Activated B cell treated with CpG ODN at 0.5 μM for 24 hours (primary cell): ENCODE measurements at places on chromosomes 3 and 15. TPM values are rescaled to one million over a fixed set of nuclear protein-coding genes. Genes with fewer than 3 reads are reported as not detected.

GRCh38 chr3:23068016-23068728, 135.0 kb upstream of the UBE2E2 start:
- H3K4me1 ChIP-seq, result peaks cover 53% of the 10 kb centered on the region
- no peaks in the 10 kb centered on the region for H3K27me3 ChIP-seq
- H3K4me3 ChIP-seq, result no peak overlapping the region
- no peak overlapping the region for H3K27ac ChIP-seq
- no peak for DNase-seq

GRCh38 chr3:99240700-99241099, 339.2 kb upstream of the DCBLD2 start:
- H3K36me3 ChIP-seq, result no peaks in the 10 kb centered on the region
- no peak overlapping the region for H3K27ac ChIP-seq
- H3K27me3 ChIP-seq, result no peaks in the 10 kb centered on the region

ZBBX gene
- not detected in 2 replicates for total RNA-seq

GRCh38 chr3:42546691-42547213, 35.0 kb downstream of the SEC22C start:
- H3K27ac ChIP-seq, result no peak overlapping the region
- H3K36me3 ChIP-seq, result peaks cover 18% of the 10 kb centered on the region
- no peaks in the 10 kb centered on the region for H3K4me1 ChIP-seq

DNA sequence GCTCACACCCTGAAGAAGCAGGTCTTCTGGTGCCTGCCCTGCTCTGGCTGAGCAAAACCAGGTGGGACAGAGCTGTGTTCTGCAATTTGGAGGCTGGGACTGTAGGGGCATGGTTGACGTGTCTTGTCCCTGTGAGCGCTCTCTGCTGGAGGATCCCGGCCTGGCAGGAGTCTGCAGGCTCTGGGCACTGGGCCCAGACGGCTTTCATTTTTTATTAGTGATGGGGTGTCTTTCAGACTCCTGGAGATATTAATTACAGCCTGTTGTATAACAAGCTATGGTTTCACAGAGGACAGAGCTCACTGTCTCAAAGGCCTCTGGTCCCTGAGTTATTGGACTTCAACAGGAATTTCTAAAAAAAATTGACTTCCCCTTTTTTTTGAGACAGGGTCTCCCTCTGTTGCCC, 29.5 kb upstream of the ZNF710 start:
- H3K4me1 ChIP-seq, result peaks cover 36% of the 10 kb centered on the region
- no peaks in the 10 kb centered on the region for H3K27me3 ChIP-seq
- H3K27ac ChIP-seq, result no peak overlapping the region
- peak; percentile 18 for DNase-seq

TMEM158 gene
- total RNA-seq, result 0.13 TPM in 1 of 2 replicates, not detected in the other

DNA sequence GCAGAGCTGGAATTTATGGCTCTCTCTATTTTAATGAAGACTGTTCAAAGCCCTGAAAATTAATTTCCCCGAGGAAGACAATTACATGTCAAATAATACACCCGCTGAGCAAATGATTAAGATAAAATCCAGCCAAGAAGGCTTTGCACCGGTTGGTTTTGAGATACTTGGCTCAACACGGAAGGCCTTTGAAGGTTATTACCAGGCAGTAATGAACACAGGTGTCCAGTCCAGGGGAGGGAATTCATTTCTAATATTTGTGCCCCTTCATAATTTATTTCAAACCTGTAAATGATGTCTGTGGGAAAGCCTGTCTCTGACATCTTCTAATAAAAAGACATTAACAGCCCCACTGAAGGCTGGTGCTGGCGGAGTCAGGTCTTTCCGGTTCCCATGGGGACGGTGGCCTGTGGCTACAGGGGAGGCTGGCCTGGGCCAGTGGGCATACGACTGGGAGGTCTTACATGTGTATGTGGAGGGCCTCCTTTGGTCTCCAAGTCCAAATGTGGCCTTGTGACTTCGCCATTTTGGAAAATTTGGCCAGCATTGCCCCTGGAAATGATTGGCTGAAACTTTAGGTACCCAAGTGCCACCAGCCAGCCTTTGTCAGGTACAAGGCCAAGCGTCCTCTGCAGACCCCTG, 49.9 kb upstream of the IQSEC1 start:
- H3K4me3 ChIP-seq, result no peak overlapping the region
- H3K27me3 ChIP-seq, result no peaks in the 10 kb centered on the region
- H3K27ac ChIP-seq, result no peak overlapping the region
- H3K4me1 ChIP-seq, result no peaks in the 10 kb centered on the region

NR1I2 gene
- 1.1 and 1.2 TPM in 2 replicates for total RNA-seq

GRCh38 chr3:8546609-8547008, 45.0 kb downstream of the LMCD1 start:
- no peaks in the 10 kb centered on the region for H3K36me3 ChIP-seq
- H3K4me3 ChIP-seq, result no peak overlapping the region
- no peak for DNase-seq

DNA sequence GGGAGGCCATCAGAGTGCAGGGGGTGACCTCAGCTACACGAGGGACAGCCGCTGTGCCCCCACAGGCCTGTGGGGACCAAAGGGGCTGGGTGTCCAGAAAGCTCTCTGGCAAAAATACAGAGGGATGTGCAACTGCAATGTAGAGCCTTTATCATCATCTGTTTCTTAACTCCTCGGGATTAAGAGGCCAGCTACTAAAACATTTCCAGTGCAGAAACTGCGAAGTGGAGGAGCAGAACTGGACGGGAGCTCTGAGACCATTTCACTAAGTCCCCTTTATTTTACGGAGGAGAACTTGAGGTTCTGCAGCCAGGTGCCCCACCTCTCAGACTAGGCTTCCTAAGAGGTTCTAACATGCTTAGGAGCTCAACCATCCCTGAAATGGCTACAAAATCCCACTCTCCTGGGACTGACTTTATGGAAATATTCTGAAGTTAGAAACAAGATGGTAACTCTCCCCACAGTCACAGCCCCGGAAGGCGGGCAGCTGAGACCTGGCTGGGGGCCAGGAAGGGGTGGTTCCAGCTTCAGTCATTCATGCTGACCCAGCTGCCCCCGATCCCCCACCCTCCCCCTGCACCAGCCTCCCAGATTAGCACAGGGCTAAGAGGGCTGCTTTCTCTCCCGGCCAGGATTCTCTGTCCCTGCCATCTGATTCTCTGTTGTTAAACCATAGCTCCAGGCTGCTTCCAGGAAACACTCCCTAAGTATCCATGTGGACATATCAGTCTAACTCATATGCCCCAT, 40.3 kb downstream of the UMPS start:
- H3K27ac ChIP-seq, result no peak overlapping the region
- no peaks in the 10 kb centered on the region for H3K4me1 ChIP-seq
- H3K27me3 ChIP-seq, result peaks cover 27% of the 10 kb centered on the region

FBXW12 gene
- not detected in 2 replicates for total RNA-seq

DNA sequence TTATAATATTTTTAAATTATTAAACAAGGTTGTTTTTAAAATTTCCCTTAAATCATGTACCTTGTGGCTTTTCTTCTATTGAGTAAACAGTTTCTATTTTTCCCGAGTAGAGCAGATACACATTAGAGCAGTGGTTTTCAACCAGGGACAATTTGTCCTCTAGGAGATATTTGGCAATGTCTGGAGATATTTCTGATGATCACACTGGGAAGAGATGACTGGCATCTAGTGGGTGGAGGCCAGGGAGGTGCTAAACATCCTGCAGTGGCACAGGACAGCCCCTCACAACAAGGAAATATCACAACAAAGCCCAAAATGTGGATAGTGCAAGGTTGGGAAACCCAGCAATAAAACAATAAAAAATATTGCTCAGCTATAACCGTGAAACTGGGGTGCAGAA, 113.0 kb upstream of the PTPRG start:
- H3K36me3 ChIP-seq, result no peaks in the 10 kb centered on the region
- no peak for DNase-seq
- no peaks in the 10 kb centered on the region for H3K27me3 ChIP-seq
- no peak overlapping the region for H3K4me3 ChIP-seq
- no peaks in the 10 kb centered on the region for H3K4me1 ChIP-seq

GRCh38 chr3:126052196-126053058, 31.5 kb downstream of the SLC41A3 start:
- peaks cover 25% of the 10 kb centered on the region for H3K4me1 ChIP-seq
- H3K27me3 ChIP-seq, result no peaks in the 10 kb centered on the region
- no peak for DNase-seq
- no peak overlapping the region for H3K27ac ChIP-seq
- H3K4me3 ChIP-seq, result peak overlapping the region; percentile 32

- DNase-seq, result no peak
- peak overlapping the region; percentile 98 for H3K27ac ChIP-seq
- H3K27me3 ChIP-seq, result no peaks in the 10 kb centered on the region
- H3K4me1 ChIP-seq, result peaks cover 90% of the 10 kb centered on the region
These were observed 268.0 kb downstream of the LPP start for GRCh38 chr3:188421836-188422540.

DNA sequence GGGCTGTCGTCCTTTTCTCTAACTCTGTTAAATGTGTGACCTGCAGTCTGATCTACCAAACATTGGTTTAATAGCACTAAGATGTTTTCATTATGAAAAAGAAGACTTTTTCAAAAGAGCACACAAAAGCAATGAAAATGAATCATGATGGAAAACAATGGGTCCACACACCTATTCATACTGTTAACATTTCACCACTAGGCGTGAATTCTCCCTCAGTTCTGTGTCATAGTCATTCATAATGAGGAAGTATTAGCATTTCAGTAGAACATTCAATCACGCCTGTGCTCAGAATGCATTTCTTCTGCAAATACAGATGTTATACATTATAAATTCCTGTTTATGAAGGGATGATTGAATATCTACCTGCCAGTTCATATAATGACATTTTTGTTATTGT, 35.9 kb downstream of the EIF4E3 start:
- H3K4me3 ChIP-seq, result no peak overlapping the region
- no peak for DNase-seq
- H3K36me3 ChIP-seq, result no peaks in the 10 kb centered on the region
- no peaks in the 10 kb centered on the region for H3K27me3 ChIP-seq
- H3K4me1 ChIP-seq, result no peaks in the 10 kb centered on the region
- no peak overlapping the region for H3K27ac ChIP-seq

- no peaks in the 10 kb centered on the region for H3K4me1 ChIP-seq
- no peak overlapping the region for H3K27ac ChIP-seq
These were observed 1.0 kb upstream of the MYL3 start for GRCh38 chr3:46864061-46864881.

- no peaks in the 10 kb centered on the region for H3K36me3 ChIP-seq
- no peaks in the 10 kb centered on the region for H3K27me3 ChIP-seq
- H3K4me3 ChIP-seq, result no peak overlapping the region
These were observed 216.8 kb upstream of the CD96 start for GRCh38 chr3:111325160-111325718.

- no peak overlapping the region for H3K27ac ChIP-seq
- no peaks in the 10 kb centered on the region for H3K27me3 ChIP-seq
- no peak for DNase-seq
- H3K4me3 ChIP-seq, result no peak overlapping the region
- H3K36me3 ChIP-seq, result no peaks in the 10 kb centered on the region
- H3K4me1 ChIP-seq, result no peaks in the 10 kb centered on the region
These were observed 133.2 kb downstream of the ARPP21 start for GRCh38 chr3:35772381-35773015.

DNA sequence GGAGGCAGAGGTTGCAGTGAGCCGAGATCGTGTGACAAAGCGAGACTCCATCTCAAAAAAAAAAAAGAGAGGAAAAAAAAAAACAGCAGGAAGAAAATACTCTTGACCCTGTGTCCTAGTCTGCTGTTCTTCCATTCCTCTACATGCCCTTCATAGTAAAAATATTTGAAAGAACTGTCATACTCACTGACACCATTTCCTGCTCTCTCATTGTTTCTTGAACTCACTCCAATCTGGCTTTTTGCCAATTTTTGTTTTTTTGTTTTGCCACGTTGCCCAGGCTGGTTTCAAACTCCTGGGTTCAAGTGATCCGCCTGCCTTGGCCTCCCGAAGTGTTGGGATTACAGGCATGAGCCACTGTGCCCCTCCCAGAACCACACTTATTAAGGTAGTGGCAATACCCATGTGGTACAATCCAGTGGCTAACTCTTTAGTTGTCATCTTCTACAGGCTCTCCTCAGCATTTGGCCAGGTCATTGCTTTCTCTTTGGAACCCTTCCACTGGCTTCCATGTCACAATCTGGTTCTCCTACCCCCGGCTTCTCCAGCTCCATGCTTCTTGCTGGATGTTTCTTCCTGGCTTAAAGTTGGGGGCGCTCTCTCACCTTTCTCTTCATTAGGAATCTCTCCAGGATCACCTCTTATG, 238.2 kb upstream of the C2CD4B start:
- H3K27ac ChIP-seq, result no peak overlapping the region
- H3K27me3 ChIP-seq, result peaks cover 18% of the 10 kb centered on the region
- DNase-seq, result no peak
- H3K36me3 ChIP-seq, result no peaks in the 10 kb centered on the region
- H3K4me1 ChIP-seq, result no peaks in the 10 kb centered on the region
- no peak overlapping the region for H3K4me3 ChIP-seq

GNB4 gene
- 18.0 and 22.7 TPM in 2 replicates for total RNA-seq

SGO1 gene
- total RNA-seq, result 5.9 and 7.2 TPM in 2 replicates

- H3K4me3 ChIP-seq, result no peak overlapping the region
- no peaks in the 10 kb centered on the region for H3K36me3 ChIP-seq
- H3K27me3 ChIP-seq, result peaks cover 4% of the 10 kb centered on the region
- DNase-seq, result no peak
These were observed 13.4 kb downstream of the TMEM207 start for GRCh38 chr3:190436331-190436730.

TM6SF1 gene
- total RNA-seq, result 3.9 and 4.1 TPM in 2 replicates

DNA sequence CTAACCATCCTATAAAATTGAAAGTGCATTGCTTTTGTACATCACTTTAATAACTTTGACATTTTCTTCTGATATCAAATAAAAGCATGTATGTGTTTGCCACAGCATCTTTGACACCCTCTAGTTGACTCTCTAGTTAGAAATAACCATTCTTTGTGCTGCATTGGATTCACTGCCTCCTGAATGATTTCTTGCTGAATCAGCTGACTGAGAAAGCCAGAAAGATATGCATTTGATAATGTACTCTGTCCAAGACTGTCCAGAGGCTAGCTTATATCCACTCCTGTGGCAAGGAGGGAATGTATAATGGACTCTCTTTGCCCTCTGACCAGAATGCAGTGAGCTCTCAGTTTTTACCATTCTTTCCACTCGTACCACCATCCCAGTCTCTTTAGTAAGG, 6.2 kb downstream of the RAB11A start:
- H3K36me3 ChIP-seq, result peaks cover 45% of the 10 kb centered on the region
- no peak overlapping the region for H3K27ac ChIP-seq
- no peak for DNase-seq
- H3K4me3 ChIP-seq, result no peak overlapping the region

DNA sequence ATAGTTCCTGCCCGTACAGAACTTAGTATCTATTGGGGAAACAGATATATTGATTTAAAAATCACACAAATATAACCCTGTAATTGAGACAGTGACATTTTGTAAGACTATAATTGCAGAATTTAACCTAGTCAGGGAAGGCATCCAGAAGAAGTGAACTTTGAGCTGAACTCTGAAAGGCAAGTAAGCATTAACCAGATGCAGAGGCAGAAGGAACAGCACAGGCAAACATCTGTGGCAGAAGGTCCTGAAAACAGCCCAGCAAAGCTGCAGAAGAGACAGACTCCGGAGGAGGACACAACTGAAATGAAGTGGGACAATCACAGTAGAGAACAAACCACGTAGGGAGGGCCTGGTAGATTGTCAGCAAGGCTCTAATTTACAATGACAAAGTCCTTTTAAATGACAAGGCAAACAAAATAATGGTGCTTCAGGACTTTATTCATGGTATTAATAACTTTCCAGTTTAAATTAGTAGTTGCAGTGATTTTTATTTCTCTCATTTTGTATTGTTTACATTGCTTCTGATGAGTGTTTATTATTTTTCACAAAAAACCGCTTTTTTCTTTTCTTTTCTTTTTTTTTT, 14.5 kb downstream of the BCL2A1 start:
- no peak for DNase-seq
- H3K4me1 ChIP-seq, result peaks cover 38% of the 10 kb centered on the region
- no peaks in the 10 kb centered on the region for H3K27me3 ChIP-seq
